Cortex of kidney (tissue), 1 donor: ENCODE measurements at places on chromosomes 7 and 10.

- DNase-seq, result no peak
Observed at GRCh38 chr7:84232646-84233045, 38.1 kb upstream of the SEMA3A start.

- DNase-seq, result no peak
Observed at GRCh38 chr7:44085546-44085945, 3.2 kb upstream of the POLM start.

- DNase-seq, result no peak
Observed at GRCh38 chr7:139035586-139036353, at the start of gene ZC3HAV1L. TSS of gene ZC3HAV1L (minus strand) at chr7:139036042. CDS start at chr7:139036017, 25 bp downstream.

GRCh38 chr10:119700321-119700954 is 25.4 kb upstream of the INPP5F start:
- no peak for DNase-seq

GRCh38 chr10:33071857-33072256 is 113.8 kb upstream of the ITGB1 start:
- no peak for DNase-seq

- no peak for DNase-seq
Observed at GRCh38 chr10:2978111-2978510, 89.2 kb upstream of the PFKP start.

- DNase-seq, result no peak
Observed at GRCh38 chr7:145884716-145885514, 231.7 kb upstream of the CNTNAP2 start.

GRCh38 chr10:34661580-34661979 is 153.5 kb downstream of the PARD3 start:
- no peak for DNase-seq

DNA sequence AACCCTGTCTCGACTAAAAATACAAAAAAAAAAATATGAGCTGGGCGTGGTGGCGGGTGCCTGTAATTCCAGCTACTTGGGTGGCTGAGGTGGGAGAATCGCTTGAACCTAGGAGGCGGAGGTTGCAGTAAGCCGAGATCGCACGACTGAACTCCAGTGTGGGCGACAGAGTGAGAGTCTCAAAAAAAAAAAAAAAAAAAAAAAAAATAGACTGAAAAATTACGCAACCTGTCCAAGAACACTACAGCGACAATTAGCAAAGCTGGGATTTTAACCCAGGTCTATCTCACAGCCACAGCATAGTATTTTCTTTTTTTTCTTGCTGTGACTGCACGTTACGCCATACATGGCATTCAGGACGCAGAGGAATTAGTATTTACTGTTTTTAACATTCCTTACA is 1.1 kb upstream of the RABGEF1 start:
- DNase-seq, result no peak

DNA sequence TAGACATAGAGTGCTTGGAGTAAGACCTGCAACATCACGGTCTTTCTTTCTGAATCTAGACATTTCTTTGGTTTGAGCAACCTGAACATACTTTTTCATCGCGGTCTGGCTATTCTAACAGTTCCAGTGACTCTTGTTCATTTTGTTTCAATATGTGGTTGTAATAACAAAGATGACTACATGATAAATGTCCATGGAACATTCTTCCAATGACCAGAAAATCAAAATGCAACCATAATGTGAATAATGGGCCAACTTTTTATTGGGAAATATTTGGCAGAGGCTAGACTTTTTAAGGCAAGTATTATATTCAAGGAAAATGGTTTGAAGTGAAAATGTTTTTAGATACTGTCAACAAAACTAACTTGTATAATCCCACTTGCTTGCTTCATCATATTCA is 282.5 kb downstream of the INHBA start:
- DNase-seq, result no peak
